HTR-8/SVneo (cell line): ENCODE measurements at places on chromosomes 1 and 21.

DNA sequence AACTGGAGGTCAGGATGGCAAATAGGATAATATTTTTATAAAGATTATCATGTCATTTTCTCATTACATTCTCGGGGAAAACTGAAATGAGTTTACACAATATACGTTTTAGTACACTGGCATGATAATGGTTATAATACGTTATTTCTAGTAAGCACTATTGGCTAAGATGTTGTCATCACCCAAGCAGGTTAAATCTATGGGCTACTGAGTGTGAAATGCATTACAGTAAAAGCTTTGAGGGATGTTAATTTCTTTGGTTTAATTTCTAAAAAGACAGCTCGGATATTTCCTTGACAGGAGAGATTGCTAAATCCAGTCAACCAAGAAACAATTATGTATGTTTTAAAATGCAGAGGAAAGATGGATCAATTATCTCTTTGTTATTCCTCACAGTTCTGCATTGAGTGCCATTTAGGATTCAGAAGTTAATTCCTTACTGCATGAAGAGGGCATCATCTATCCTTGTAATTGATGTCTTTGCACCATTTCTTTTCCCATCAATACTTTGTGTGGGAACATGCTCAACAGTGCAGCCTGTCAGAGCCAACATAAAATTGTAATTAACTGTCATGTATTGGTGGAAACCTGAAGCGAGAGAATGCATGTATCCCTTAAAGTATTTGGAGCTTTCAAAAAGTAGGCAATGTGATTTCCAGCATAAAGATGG is 222.4 kb upstream of the ZP4 start:
- no peak for DNase-seq

DNA sequence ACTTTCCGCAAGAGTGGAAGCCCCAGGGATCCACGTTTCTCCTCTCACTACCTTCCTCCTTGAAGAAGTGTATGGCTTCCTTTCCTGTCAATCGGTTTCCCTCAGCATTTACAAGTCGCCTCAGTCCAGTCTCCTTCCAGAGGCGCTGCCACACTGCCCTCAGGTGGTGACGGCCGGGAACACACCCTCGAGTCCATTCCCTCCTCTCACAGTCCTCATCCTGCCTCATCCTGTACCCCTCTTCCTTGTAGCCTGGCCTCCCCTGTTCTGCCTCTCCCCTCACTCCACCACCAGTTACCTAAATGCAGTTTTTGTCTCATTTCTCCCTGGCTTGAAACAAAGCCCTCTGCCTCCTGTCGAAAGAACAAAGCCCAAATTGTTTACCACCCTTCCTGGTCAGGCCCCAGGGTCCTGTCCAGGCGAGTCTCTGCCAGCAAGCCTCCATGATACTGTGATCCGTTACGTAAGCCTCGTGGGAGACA is 23.2 kb upstream of the LSM10 start:
- DNase-seq = peak; percentile 81

DNA sequence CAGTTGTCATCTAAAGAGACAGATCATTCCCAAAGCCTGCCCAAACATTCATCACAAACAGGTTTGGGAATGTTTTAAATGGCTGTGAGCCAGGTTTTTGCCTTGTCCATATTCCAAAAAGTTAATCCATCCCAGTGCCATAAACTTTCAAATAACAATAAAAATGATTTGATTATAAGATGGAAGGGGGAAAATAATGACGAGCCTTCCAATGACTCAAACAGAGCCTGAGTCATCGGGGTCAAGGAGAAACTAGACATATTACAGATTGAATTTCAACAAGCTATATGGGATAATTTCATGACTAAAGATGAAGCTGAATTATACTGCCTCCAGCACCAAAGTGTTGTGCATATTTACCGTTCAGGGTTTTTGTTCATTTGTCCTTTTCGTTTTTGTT is 195.8 kb upstream of the PKN2 start:
- no peak for DNase-seq

DNA sequence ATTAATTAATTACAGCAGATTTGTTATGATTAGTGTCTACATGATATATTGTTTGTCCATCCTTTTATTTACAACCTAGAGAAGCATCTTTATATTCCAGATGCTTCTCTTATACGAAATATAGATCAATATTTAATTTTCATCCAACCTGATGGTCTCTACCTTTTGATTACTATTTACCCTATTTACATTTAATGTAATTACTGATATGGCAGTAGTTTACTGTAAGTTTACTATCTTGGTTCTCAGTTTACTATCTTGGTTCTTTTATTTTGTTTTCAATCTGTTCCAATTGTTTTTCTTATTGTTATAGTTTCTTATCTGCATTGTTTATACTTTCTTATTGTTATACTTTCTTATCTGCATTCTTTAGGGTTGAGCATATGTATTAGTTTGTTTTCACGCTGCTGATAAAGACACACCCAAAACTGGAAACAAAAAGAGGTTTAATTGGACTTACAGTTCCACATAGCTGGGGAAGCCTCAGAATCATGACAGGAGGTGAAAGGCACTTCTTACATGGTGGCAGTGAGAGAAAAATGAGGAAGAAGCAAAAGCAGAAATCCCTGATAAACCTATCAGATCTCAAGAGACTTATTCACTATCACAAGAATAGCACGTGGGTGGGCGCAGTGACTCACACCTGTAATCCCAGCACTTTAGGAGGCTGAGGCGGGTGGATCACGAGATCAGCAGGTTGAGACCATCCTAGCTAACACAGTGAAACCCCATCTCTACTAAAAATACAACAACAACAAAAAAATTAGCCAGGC is 28.9 kb downstream of the FAF1 start:
- no peak for DNase-seq

GRCh38 chr1:221394011-221394544 is 347.8 kb downstream of the DUSP10 start:
- DNase-seq = peak; percentile 33

- peak; percentile 17 for DNase-seq
These were observed 3.8 kb downstream of the RGS13 start for GRCh38 chr1:192639607-192640368.

- DNase-seq = no peak
These were observed 373.2 kb upstream of the DAB1 start for GRCh38 chr1:57797084-57797483.

DNA sequence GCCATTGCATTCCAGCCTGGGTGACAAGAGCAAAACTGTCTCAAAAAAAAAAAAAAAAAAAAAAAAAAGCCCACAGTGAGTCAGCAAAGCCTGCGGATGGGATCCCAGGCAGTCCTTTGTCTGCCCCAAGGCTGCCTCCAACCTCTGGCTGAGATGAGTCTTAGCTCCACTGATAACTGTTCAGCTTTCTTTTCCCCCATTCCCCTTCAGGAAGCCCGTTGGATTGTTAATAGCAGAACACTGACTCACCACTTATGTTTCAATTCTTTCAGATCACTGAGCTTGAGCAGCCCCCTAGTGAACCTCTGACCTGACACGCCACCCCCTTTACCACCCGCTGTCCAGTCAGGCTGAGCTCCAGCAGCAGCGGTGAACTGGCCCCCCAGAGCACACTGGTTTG is 57.5 kb downstream of the ERG start:
- peak; percentile 82 for DNase-seq

GRCh38 chr1:76012341-76013205 is 62.0 kb upstream of the ST6GALNAC3 start:
- DNase-seq = no peak
